Uterus (tissue), 4 donors: ENCODE measurements at places on chromosomes 13 and 19. TPM values are rescaled to one million over a fixed set of nuclear protein-coding genes. Genes with fewer than 3 reads are reported as not detected.

Gene LPAR2
- 0.59 TPM for total RNA-seq

Gene DMKN
- 31.7 TPM for total RNA-seq

DNA sequence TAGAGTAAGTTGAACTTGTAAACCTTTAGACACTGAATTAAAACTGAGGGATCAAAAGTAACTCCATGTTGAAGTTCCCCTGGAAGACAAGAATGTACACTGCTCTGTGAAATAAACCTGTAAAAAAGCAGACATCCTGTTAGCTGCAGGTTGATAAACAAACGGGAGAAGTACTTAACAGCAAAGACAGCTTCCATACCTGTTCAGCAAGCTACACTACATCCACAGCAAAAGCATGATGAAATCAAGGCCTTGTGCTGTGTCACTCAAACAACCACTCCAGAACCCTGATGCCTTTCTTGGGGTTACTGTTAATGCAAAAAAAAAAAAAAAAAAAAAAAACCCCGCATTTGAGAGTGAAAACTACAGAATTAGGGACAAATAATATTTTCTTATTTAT is 20.8 kb downstream of the ANKRD10 start:
- no peaks in the 10 kb centered on the region for H3K4me1 ChIP-seq
- H3K36me3 ChIP-seq, result no peaks in the 10 kb centered on the region
- no peak overlapping the region for H3K4me3 ChIP-seq
- H3K27me3 ChIP-seq, result no peaks in the 10 kb centered on the region

DNA sequence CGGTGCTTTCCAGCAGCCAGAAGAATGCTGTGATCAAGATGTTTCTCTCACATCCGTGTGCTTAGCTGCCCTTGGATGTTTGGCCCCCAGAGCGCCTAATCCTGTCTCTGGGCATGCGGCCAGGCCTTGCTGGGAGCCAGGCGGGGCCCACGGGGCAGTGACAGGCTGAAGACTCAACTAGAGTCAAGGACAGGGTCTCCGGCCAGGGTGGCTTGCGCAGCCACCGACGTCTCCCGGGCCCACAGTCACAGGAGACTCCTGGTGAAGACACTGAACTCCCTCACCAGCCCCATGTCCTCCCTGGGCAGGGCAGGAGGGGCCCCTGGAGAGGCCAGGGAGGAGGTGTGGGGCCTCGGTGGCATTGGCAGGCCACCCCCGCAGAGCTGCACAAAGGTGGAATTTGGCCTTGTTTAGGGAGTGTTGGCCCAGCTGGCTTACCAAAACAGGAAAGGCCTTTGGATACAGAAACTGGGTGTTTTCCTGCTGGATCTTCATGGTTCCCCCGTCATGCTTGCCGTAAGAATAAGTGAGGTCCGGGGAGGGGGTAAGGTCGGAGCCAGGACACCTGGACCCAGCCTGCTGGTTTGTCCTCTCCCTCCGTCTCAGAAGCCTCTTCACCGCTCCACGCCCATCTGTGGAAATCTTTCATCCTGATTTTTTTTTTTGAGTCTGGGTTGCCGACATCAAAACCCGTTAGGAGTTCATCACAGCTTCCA is 10.0 kb upstream of the NDUFS7 start:
- no peaks in the 10 kb centered on the region for H3K36me3 ChIP-seq
- H3K27me3 ChIP-seq, result no peaks in the 10 kb centered on the region
- H3K4me3 ChIP-seq, result no peak overlapping the region

Gene OXGR1
- 0.62 TPM for total RNA-seq

DNA sequence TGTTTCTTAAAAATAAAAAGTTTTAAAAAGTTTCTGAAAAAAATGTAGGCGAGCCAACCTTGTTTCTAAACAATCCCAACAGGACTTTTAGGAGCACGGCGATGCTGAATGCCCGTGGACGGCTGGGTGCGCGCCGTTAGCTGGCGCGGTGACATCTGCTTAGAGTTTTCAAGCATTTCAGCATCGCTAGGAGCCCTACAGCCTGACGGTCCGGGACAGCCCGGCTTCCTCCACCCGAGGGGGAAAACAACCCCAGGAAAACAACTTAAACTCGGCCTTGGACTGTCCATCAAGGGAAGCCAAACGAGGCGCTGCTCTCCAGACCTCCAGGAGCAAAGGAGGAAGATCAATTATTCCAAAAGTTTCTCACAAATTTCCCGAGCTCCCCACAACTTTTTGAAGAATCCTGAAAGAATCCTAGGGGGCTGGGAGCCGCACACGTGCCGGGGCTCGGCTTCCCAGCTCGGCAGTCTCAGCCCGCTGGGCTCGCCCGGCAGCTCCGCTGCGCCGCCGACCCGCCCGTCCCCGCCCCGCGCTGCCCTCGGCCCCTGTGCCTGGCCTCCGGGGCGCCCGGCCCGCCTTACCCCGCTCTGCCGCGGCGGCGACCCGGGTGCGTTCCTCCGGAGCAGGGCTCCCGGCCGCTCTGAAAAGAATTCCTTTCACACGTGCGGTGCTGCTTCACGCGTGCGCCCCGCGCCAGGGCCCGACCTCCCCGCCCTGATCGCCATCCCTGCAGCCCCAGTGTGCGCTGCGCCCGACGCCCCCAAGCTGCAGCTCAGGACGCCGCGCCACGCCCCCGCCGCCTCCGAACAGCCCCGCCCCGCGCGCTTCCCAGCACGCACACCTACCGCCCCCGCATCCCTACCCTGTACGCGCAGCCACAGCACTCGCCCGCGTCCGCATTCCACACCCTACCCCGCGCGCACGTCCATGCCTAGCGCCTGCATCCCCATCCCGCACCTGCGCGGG is at the start of gene GJA3:
Gene GJA3, minus strand, starts transcription at position 747 of the 969 bp plus-strand sequence. CDS start 17,764 bp downstream, outside the sequence.
- no peak for DNase-seq
- peaks cover 61% of the 10 kb centered on the region for H3K27me3 ChIP-seq
- no peaks in the 10 kb centered on the region for H3K36me3 ChIP-seq
- peaks cover 14% of the 10 kb centered on the region for H3K4me1 ChIP-seq
- H3K4me3 ChIP-seq, result no peak within 1 kb of the TSS

DNA sequence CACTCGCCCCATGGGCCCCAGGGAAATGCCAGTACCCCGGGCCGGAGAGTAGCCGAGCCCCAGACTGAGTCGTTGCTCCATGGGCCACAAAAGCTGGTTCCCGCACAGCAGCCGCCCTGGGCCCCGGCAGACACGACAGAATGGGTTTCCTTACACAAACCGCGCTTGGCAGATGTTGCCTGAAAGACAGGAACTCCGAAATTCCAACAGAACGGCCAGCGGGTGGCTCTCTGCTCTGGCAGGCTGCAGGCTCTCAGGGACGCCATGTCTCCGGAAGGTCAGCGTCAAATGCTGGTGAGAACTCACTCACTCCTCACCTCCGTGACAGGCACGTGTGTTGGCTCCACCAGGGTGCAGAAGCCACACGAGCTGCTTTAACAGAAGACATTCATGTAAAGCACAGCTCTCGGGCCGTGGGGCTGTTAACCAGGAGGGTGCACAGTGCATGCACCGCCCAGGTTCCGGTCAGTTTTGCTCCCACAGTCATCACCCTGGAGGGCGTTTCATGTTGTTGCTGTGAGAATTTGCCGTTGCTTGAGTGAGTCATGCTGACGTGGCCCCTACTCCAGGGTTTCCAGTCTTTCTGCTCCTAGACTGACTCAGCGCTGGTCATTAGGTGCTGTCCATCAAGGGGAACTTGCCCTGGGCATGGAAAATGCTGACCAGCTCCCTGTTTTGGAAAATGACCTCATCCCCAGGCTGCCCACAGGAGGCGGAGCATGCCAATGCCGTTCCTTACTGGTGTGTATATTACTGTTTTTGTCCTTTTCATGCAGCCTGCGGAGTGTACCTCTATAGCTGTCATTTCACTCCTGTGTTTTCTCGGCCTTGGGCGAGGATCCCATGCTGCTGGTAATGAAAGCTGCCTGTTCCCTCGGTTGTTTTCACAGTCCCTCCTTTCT is 44.8 kb downstream of the ANKRD10 start:
- DNase-seq, result peak; percentile 98
- H3K27me3 ChIP-seq, result no peaks in the 10 kb centered on the region
- H3K36me3 ChIP-seq, result no peaks in the 10 kb centered on the region
- H3K4me1 ChIP-seq, result peaks cover 12% of the 10 kb centered on the region

DNA sequence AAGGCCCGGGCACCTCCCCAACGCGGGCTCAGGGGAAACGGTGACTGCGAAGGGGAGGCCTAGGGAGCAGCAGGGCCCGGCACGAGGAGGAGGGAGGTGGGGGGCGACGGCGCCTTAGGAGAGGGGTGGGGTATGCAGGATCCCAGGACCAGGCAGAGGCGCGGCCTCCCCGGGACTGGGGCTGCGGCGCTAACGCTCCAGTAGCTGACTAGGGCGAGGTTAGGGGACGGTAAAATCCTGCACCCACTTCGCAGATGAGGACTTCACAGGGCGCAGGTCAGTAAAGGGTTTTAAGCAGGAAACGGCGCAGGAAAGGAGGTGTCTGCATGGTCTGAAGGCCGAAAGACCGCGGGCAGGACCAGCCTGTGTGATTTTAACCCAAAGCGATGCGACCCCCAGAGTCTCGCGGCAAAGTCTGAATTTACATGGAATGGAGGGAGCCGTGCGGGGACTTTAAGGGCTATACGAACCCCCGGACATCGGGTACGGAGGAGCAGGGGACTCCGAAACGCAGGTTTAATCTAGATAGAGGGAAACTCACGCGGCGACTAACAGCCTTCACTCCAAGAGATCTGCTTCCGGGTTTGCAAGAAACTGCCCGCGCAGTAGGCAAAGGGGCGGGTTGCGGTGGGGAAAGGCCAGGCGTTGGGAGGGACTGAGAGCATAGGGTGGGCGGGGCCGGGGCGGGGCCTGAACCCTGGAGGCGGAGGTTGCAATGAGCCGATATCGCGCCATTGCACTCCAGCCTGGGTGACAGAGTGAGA is at the start of gene ZNF665:
Gene ZNF665, minus strand, starts transcription at position 588 of the 764 bp plus-strand sequence. CDS start 10,460 bp downstream, outside the sequence.
- peak within 1 kb of the TSS; percentile 91 for H3K4me3 ChIP-seq
- no peaks in the 10 kb centered on the region for H3K4me1 ChIP-seq
- H3K27me3 ChIP-seq, result no peaks in the 10 kb centered on the region
- peak; percentile 91 for DNase-seq

Gene SELENOV
- total RNA-seq, result not detected

GRCh38 chr19:39100500-39101166 is 16.5 kb downstream of the ACP7 start:
- no peak overlapping the region for H3K4me3 ChIP-seq
- no peaks in the 10 kb centered on the region for H3K27me3 ChIP-seq
- DNase-seq, result no peak
- H3K36me3 ChIP-seq, result no peaks in the 10 kb centered on the region

DNA sequence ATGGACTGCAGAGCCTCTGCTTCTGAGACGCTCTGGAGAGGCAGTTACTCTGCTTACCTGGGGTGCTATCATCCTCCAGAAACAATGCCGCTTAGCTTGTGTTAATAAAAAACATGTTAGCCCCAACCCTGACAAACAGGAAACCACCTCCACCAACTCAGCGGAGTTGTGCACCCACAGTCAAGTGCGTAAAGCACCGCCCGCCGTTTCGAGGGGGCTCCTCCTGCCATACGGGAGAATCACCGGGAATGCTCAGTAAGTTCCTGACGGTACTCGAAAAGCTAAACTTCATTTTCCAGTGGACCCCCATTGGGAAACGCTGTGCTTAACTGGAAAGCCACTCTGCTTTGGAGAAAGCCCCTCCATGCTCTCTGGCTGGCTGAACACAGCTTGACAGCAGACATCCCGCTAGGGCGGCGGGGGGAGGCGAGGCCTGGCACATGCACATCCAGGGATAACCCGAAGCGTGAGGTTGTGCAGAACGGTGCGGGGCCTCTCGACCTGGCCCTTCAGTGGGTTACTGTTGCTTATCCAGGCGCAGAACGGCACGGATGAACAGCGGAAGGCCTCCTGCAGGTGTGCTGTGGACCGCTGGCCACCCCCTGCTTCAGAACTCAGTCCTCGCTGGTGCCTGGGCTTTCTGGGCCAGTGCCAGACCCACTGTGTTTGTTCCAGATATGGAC is 17.1 kb downstream of the GAS6 start:
- no peak for DNase-seq
- H3K4me1 ChIP-seq, result no peaks in the 10 kb centered on the region
- H3K27ac ChIP-seq, result no peak overlapping the region

Gene CGB7
- not detected for total RNA-seq

Gene SLC17A7
- 1.9 TPM for total RNA-seq

DNA sequence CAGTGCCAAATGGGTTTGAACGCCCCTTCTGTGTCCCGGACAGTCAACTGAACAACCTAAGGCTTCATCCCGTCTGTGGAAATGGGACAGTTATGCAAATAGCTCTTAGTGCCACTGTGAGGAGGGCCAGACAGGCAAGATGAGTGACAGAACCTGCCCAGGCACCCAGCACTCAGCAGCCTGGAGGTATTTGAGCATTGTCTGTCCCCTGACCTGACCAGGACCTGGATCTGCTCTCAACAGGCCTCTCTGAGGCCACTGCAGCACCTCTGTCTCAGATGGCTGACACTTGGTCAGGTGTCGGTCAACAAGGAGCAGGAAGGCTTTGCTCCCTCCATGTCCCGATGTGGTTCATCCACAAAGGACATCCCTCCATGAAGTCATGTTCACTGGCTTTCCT is 67.9 kb downstream of the CCDC70 start:
- no peaks in the 10 kb centered on the region for H3K36me3 ChIP-seq
- no peaks in the 10 kb centered on the region for H3K4me1 ChIP-seq
- no peak overlapping the region for H3K27ac ChIP-seq

Gene FGF22
- not detected for total RNA-seq

DNA sequence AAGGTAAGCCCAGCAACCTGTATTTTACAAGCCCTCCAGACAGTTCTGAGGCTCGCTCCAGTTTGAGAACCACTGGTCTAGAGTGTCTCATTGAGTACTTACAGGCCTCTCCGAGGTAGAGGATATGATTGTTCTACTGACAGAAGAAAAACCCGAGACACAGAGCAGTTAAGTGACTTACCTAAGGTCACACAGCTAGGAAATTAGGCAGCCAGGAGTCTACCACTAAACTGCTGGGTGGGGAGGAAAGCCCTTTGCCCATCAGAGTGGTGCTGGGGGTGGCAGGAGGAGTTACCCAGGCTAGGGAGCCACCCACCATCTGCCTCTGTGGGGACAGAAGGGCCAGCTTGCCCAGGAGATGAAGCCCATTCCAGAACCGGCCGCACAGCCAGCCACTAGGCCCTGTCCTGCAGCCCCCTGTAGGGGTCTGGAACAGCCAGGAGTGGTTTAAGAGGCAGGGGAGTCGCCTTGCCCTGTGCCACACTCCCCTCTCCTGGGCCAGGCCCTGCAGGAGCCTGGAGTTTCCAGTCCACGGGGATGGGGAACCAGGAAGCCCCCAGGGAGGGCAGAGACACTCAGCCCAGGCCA is 703 bp downstream of the RASGRP4 start:
- H3K4me1 ChIP-seq, result no peaks in the 10 kb centered on the region
- H3K27me3 ChIP-seq, result no peaks in the 10 kb centered on the region
- no peak overlapping the region for H3K4me3 ChIP-seq
- H3K27ac ChIP-seq, result no peak overlapping the region
- H3K36me3 ChIP-seq, result no peaks in the 10 kb centered on the region
